Naive thymus-derived CD4-positive, alpha-beta T cell (primary cell): ENCODE measurements at places on chromosomes 11 and 22. TPM values are rescaled to one million over a fixed set of nuclear protein-coding genes. Genes with fewer than 3 reads are reported as not detected.
A peak's percentile ranks its signal among the peaks of the same experiment; 100 is the strongest.

DNA sequence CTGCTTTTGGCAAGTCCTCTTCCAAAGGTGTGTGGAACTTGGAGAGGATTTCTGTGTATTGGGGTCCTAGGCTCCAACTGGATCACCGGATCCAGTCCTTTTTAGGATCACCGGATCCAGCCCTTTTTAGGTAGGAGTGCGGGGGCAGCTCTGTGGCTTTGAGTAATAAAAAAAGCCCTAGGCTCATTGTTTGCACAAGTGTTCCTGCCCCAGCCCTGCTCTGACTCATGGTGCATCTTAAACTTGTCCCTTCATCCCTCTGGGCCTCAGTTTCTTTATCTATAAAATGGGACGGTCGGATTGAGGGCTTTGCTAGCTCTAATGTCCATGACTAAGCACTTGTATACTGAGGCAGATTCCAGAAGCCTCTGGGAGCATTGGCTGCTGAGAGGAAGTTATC is 22.7 kb upstream of the CD44 start:
- no peak for DNase-seq

DNA sequence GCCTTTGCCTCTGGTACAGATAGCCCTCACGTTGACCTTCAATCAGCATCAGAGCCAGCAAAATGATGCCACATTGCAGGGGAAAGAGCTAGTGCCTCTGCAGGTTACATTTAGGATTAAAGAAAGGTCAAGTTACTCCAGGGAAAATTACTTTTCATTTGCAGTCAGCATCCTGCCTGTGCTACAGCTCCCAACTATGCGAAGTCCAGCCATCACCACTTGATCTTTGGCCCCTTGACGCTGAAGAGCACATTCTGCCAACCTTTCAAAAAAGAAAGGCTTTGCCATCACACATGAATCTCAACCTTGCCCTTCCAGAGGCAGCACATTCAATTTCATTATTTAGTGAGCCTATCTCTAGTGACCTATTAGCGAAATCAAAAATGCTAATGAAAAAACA is 11.3 kb downstream of the FJX1 start:
- no peak for DNase-seq

The CSNK2A3 gene
- 1.6 TPM for polyA plus RNA-seq

The PKNOX2 gene
- not detected for polyA plus RNA-seq

DNA sequence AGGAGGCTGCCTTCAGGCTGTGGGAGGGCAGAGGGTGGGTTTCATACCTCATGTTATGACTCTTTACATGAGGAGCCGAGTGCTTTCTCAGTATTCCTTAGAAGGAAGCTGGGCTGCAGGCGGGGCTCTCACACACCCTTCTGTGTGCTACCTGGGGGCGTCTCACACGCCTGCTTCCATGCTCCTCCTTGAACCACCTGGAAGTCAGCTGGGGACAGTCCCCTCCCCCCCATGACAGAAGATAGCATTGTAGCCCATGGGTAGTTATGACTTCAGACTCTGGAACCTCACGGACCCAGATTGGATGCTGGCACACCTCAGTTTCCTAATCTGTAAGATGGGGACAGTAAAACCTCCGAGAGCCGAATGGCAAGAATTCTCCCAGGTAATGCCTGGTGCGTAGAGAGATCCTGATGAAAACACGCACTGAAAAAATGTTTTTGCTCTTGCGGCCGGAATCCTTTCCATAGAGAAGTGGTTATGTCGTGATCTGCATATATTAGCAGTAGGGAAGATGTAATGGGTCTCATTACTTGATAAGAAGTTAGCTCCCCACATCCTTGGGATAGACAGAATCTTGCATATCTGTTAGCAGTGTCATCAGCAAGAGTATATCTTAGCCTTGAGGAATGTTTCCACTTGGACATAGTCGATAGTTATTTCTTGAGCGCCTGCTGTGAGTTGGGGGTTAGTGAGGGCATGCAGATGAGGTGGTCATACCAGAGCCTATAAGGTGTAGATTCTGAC is 4.9 kb downstream of the DAGLA start:
- DNase-seq = no peak

DNA sequence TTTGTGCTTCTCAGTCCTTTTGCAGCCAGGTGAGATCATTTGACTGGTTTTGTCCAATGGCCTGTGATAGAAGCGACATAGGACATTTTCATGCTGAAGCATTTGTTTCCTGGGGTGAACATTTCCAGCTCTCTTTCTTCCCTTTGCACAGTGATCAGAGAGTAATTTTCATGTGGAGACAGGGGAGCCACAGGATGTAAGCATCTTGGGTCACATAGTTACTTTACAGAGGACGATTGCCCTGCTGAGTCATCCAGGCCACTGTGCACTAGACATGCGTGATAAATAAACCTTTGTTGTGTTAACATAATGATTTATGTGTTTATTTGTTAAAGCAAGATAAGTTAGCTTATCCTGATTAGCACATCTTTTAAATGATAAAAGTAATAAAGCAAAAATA is 263.5 kb upstream of the CCDC179 start:
- DNase-seq = no peak

The IL10RA gene
- 85.2 TPM for polyA plus RNA-seq

DNA sequence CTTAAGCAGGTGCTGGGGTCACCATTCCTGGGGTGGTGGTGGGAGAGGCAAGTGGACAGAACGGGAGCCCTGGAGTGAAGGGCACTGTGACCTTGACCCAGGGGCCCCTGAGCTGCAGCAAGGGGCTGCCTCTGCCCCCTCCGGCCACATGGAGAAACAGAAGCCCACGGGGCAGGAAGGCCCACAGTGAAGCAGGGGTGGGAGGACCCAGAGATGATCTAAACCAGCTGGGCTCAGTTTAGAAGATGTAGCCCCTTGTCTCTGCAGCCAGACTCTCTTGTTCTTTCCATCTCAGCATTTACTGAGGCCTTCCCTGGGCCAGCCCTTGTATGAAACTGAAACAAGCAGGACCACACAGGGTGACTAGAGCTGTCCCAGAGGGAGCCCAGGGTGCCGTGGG is 30.5 kb downstream of the WNT11 start:
- DNase-seq = no peak

DNA sequence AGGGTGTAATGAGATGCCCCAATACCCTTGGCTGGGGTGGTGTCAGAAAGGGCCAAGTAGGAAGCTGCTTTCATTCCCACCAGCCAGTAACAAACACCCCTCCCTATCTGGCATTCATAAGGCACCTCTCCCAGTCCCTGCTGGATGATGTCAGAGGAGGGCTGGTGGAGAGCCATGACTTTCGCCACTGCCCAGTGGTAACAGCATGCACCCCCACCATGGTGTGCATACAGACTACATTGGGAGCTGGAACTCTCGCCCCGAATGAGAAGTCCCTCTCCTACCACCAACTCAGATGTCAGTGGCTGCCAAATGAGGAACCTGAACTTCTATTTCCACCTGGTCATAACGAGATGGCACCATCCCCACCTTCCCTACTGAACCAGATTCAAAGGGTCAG is 73.3 kb downstream of the SGSM3 start:
- DNase-seq = no peak

DNA sequence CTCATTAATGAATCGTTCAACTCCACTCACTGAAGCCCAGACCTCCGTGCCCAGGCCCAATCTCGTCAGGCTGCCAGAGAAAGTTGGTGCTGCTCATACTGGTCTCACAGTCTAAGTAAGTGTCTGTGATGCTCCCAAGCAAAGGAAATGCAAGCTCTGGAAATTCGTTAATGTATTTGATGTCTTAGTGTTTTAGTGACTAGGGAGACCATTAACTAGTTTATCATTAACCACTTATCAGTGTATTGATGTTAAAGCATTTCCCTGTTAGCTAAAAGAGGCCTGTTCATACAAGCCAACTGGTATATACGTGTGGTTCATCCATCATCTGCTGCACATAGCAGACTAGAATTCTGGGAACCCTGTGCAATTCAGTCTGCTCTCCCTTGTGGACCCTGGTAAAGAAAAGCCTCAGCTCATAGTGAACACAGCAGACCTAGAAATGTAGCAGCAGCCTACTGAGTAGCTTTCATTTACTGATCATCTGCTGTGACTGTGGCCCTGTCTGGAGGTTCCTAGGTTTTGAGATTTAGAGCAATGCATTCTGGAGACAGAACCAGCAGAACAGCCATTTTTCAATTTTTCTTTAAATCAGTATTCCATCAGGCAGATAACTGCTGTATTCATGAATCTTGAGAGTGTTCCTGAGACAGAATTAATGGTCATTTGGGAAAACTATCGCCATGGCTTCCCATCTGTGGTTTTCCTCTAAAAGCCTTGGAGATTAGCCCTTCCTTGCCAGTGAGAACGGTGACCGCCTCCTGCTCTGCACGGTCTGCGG is 15.7 kb upstream of the AIFM3 start:
- DNase-seq = no peak

- no peak for DNase-seq
These were observed 35.4 kb downstream of the MCHR1 start for GRCh38 chr22:40714499-40715337.

The PLET1 gene
- not detected for polyA plus RNA-seq

GRCh38 chr11:32388871-32389770 is 46.2 kb downstream of the WT1 start:
- DNase-seq = no peak

The DERL3 gene
- polyA plus RNA-seq = not detected

- no peak for DNase-seq
These were observed 109.8 kb downstream of the ZNF280B start for GRCh38 chr22:22398530-22399327.

DNA sequence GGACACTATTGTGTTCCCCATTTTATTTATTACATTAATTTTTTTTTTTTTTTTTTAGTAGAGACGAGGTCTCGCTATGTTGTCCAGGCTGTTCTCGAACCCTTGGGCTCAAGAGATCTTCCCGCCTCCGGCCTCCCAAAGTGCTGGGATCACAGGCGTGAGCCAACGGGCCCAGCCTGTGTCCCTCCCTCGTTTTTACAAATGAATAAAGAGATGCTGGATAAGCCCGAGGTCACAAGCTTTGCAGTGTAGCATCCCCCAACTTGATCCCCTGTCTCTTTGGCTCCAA is 297 bp upstream of the MTFP1 start:
- no peak for DNase-seq

GRCh38 chr22:50675553-50676179 is 3.0 kb downstream of the SHANK3 start:
- no peak for DNase-seq

- DNase-seq = no peak
These were observed 1200.5 kb downstream of the BRD1 start for GRCh38 chr22:48627203-48627602.

The DRD2 gene
- polyA plus RNA-seq = not detected

The CASP12 gene
- not detected for polyA plus RNA-seq

- DNase-seq = peak; percentile 65
These were observed 15.0 kb downstream of the RHOD start for GRCh38 chr11:67071420-67072284.

The H19 gene
- polyA plus RNA-seq = not detected

DNA sequence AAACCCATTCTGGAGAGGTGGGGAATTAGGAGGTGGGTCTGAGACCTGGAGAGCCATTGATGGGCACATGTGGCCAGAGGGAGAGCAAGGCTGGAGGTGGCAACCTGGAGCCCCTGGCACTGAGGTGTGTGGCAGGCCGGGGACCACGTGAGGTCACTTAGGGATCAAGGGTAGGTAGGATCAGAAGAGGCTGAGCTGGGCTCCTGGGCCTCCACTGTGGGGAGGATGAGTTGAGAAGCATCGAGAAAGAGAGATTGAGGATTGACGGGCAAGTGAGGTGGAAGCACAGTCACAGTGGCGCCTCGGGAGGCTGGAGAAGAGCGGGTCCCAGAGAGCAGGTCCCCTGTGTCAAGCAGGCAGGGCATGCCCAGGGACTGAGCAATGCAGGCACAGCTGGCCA is 4.1 kb downstream of the GNAZ start:
- DNase-seq = no peak

- no peak for DNase-seq
These were observed 23.4 kb downstream of the RELT start for GRCh38 chr11:73399636-73400035.

DNA sequence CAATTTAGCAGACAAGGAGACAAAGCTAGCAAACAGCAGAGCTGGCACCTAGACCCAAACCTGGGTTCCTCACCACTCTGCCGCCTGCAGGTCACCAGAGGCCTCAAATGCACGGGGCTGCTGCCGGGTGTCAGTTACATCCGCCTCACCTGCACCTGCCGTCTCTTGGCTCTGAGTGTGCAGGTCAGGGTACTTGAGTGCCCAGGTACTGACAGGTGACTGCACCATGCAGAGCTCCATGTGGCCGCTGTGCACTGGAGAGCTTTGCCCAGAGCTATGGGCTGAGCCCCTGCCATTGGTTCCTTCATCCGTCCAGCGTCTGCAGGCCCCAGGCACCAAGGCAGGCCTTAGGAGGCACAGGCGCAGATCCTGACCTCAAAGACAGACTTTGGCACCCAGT is 35.0 kb downstream of the PDGFB start:
- no peak for DNase-seq

The SPINDOC gene
- 0.22 TPM for polyA plus RNA-seq

The CCDC73 gene
- not detected for polyA plus RNA-seq

The MMP8 gene
- not detected for polyA plus RNA-seq
